ENCODE measurements at places on chromosomes 2 and 18. TPM values are rescaled to one million over a fixed set of nuclear protein-coding genes. Genes with fewer than 3 reads are reported as not detected.
A peak's percentile ranks its signal among the peaks of the same experiment; 100 is the strongest.

The L3MBTL4 gene
- 0.58 TPM for total RNA-seq

The ASIC4 gene
- total RNA-seq, result 0.70 TPM

The DSG2 gene
- 168 TPM for total RNA-seq

DNA sequence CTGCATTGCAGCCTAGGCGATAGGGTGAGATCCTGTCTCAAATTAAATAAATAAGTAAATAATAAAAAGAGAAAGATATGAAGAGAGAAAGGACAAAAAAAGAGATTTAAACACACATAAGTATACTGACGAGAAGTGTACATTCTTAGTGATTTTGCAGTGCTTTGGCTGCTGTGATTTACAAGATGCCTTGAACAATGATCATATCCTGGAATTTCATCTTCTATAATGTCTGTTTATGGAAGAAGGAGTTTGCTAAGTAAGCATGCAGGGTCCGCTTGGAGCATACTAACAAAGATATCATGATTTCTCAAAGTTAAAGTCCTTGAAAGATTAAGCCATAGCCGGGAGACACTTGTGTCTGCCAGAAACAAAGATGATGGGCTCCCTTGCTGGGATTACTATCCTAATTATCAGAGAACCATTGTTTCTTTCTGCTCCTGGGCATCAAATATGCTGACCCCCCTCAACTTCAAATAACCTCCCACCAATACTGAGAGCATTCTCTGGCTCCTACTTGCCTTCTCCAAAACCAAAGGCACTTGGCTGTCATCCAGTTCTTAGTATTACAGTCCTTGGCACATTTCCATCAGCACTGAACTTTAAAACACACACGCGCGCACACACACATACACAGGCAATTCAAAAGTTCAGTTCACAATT lies 47.5 kb upstream of the STAM2 start:
- DNase-seq, result peak; percentile 90

- no peak for DNase-seq
Observed at GRCh38 chr2:12009323-12009905, 263.0 kb downstream of the LPIN1 start.

DNA sequence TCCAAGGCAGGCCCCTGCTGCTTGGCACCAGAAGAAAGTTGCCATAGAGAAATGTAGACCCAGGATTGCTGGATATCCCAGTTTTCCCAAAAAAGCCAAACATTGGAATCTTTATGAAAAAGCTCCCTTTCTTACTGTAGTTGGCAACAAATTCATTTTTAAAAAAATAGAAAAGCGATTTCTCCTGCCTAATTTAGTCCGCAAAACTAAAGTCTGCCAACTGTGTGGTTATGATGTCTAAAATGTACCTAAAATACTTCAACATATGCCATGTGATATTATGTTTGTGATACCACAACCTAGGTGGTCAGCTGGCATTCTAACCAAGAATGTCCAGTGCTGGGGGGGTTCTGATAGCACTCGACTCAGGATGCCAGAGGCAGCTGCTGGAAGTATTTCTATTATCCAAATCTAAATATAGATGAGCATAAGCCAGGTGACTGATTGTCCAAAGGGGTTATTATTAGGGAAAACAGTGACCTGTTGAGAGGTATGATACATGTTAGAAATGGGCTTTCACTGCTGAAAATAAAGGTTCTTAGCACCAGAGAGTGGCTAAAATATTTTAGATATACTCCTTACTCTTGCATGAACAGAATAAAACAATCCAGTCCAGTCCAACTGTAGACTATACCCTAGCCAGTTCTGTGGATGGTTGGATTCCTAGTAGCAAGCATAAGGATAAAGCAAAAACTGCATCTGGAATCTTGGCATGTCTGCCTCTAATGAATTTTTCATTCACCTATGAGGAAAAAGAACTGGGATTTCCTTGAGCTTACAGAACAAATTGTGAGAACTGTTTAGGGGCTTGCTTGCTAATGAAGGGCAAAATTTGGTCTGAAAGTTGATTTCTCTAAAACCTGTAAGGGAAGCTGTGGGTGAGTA lies 101.7 kb downstream of the STK39 start:
- DNase-seq, result no peak

DNA sequence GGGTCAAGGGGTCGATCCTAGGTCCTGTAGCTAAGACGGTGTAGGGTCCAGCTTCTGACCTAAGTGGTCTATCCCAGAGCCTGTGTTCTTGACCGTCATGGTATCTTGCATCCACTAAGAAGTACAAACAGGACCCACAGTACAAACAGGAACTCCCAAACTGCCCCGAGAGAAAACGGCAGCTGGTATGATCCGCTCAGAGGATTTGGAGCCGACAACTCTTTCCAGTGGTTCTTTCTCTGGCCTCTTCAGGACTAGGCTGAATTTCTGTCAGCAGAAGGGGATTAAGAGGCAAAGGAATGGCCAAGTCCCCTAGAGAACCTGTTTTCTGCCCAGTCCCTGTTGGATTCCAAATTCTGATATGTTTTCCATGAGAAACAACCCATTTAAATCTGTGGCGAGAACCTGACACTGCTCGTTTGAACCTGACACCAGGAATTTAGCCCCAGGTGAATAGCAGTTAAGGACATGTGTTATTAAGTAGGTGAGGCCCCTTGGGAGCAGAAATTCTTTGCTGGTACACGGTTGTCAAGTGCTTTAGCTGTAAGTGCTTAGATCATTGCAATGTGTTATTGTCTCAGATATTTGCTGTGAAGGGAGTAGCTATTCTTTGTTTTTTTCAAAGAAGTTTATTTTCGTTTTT lies 50.5 kb upstream of the TXNDC2 start:
- no peak for DNase-seq

Data from astrocyte (in vitro differentiated cells and primary cell).